ENCODE measurements at places on chromosomes 12 and 14. TPM values are rescaled to one million over a fixed set of nuclear protein-coding genes. Genes with fewer than 3 reads are reported as not detected.

- no peak for DNase-seq
Observed at GRCh38 chr12:64678835-64679234, 68.5 kb downstream of the RASSF3 start.

- DNase-seq: no peak
Observed at GRCh38 chr14:79083356-79083755, 913.2 kb downstream of the NRXN3 start.

Gene CD4
- total RNA-seq: 0.22 TPM

DNA sequence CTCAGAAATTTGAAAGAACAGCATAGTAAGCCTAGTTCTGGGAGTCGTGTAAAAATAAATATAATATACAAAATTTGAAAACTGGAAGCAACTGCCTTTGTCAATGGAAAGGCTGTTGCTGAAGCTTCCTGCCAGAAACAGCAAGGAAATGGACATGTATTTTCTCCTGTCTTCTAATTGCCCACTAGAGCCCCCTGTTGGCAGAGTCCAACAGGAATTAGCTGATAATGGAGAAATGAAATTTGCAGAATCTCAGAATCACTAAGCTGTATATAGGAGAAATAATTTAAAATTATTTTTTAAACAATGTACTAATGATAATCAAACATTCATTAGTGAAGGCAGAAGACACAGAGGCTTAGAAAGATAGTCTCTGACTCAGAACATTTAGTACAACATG lies 414.8 kb downstream of the SLC6A15 start:
- DNase-seq: no peak

DNA sequence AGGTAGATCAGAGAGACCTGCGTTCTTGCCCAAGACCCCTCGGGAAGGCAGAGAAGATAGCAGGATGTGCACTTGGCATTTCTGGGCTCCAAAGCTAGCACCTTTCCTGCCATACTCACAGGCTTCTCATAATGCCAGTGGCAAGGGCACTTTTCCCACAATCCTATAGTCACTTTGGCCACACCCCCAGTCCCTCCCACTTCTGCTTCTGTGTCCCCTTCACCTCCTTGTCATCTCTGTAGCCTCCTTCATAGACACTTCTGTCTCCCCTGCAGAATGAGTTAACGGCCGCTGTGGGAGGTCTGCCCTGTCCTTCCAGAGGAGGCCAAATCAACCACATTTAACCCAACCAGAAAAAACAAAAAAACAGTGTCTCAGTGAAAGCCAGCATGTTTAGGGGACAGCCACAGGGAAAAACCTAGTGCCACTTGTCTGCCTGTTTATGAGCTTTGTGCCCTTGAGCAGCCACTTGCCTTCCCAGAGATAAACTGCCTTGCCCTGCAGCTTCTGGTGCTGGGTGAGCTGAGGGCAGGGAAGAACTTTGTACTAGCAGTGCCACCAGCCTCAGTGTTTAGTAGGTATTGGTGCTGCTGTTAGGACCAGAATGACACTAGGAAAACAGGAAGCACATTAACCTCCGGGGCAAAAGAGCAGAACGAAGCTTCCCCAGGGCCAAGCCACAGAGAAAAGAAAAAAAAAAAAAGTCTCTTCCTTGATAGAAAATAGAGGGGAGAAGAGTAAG lies 193.0 kb upstream of the PWP1 start:
- DNase-seq: no peak

DNA sequence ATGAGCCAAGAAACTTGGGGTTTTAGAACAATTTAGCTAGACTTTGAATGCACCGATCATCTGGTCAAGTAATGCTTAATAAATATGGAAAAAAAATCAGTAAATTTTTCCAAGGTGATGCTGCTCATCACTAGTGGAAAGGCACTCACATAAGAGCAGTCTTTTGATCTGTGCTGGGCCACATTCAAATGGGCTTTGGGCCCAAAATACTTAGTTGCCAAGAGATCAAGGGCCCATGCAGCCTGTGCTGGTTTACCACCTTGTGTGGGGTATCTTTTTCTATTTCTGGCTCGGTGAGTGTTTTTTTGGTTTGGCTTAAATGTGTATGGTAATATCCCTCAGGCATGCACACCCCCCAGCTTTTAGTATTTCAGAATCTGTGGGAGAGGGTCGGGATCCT lies 943.2 kb downstream of the TMTC2 start:
- DNase-seq: no peak

GRCh38 chr12:95533985-95534384 lies 17.3 kb downstream of the USP44 start:
- DNase-seq: no peak

Gene ZBTB1
- total RNA-seq: 56.5 TPM

DNA sequence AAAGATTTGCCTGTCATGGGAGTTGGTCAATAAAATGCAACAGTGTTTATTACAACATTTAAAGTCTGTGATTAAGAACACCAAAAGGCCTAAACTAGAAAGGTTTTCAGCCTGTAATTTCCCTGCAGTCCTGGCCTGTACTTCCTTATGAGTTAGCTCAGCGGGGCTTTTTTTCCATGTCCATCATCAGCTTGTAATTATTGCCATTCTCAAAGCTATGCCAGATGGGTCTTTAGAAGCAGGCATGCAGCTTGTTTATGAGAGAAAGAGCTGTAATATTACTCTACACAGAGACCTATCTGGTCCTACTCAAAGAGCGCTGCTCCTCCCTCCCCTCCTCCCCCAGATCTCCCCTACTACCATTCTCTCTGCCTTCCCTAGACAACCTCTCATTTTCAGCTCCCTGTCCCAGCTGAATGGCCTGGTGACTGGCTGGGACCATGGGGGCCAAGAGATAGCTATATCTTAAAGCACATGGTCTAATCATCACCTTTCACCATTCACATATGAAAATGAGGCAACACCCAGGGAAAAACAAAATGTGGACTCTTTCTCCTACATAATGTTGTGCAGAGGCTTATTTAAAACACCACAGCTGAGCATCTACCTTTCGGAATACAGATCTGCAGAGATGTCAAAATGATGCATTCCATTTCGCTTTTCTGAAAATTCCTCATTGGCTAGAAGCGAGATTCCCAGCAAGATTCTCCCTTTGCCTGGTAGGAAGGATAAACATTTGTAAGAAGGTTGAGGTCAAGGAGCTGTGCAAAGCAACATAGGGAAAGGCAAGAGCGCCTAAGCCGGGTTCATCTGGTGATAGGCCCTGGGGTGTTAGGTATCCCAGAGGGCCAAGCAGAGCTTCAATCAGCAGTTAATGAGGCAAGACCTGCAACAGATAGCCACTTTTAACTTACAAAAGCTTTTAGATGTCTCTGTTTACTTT lies 209.7 kb upstream of the CDKN3 start:
- no peak for DNase-seq

DNA sequence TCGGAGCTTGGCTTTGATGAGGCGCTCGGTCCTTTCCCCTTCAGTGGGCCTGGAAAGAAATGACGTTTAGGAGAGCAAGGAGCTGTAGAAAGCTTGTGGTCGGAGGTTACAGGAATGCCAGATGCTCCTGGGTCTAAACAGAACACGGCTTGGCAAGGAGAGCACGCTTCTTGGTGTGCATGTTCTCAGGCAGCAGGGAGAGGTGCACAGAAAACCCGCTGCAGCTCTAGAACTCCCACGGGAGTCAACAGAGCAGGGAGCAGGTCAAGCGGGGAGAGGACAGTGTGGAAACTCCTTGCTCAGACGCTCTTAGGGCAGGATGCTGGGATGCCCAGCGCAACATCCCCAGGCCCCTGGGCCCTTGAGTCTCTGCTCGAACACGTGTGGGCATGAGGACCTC lies 51.0 kb downstream of the SSH1 start:
- DNase-seq: no peak

GRCh38 chr12:52190860-52191729 lies 719 bp downstream of the KRT80 start:
- DNase-seq: no peak
